Chondrocyte (in vitro differentiated cells): ENCODE measurements at places on chromosomes 2 and 18. TPM values are rescaled to one million over a fixed set of nuclear protein-coding genes. Genes with fewer than 3 reads are reported as not detected.

Gene FAM110C
- total RNA-seq, result 0.22 to 1.7 TPM (median 1.3 TPM) in 3 replicates

Gene TBC1D8
- total RNA-seq, result 6.2 to 8.2 TPM (median 7.3 TPM) in 3 replicates

Gene POTEF
- 8.4 TPM in 2 of 3 replicates, not detected in the other for total RNA-seq

Gene RIT2
- total RNA-seq, result not detected in 3 replicates

Gene TEKT4
- total RNA-seq, result not detected in 3 replicates

Gene CAVIN2
- total RNA-seq, result 1.8 to 5.7 TPM (median 2.2 TPM) in 3 replicates

Gene LBX2
- total RNA-seq, result 0.90 to 2.3 TPM (median 1.3 TPM) in 3 replicates

Gene ASB18
- not detected in 3 replicates for total RNA-seq

Gene MOGAT1
- total RNA-seq, result not detected in 3 replicates

DNA sequence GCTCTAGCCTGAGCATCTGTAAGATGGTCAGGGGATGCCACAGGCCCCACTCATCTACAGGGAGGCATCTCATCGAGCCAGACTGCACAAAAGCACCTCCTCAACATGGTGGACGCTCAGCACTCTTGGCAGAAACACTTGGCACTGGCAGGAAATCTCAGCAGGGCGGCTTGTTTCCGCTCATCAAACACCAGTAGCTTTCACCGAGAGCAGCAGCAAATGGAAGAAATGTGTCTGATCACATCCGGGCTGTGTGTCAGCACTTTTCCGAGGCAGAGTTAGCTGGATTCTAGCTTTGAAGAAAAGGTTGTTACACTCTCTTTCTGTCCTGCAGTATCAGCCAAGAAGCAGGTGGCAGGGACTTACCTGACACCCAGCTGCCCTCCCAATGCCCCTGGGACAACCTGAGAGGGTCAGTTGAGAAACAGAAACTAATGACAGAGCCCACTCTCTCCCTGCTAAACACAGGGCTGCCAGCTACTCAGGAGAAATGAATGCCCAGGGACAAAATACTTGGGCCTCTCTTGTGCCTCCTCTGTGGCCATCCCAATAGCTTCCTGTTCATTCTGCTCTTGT lies 68.9 kb upstream of the FZD7 start:
- peak overlapping the region; percentile 82 for H3K27ac ChIP-seq
- no peak overlapping the region for H3K4me3 ChIP-seq
- no peaks in the 10 kb centered on the region for H3K36me3 ChIP-seq
- peaks cover 32% of the 10 kb centered on the region for H3K4me1 ChIP-seq
- no peak for DNase-seq
- H3K27me3 ChIP-seq, result no peaks in the 10 kb centered on the region

DNA sequence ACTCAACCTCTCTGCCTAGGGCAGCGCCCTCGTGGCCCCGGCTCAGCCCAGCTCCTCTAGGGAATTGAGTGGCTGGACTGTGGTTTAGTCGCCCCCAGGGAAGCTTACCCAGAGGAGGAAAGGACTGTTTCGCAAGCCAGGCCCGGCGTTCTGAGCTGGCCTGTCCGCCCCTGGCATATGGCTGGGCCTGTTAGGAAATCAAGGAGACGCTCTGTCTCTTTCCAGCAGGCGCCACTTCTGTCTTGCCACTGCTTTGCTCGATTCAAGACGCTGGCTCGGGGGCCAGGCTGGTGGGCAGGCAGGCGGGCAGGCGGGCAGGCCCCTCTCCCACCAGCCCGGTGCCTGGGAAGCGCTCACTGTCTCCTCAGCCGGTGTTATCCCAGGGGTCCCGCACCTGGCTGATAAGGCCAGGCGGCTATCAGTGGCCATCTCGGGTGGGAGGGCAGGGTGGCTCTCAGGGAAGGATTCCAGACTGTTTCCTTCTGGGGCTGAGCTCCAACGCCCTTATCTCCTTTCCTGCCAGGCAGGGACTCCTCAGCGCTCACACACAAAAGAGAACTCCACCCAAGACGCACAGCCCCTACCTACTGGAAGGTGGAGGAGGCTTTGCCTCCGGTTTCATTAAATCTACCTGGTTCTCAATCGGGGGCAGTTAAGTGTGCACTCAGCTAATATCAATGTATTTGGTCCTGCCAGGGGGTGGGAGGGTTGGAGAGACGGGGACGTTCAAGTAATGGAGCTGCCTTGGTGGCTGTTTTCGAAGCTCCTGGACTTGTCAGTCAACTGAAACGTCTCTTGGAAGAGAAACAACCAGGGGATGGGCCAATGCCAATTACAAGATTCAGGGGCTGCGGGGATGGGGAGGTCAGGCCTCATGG lies 109.1 kb downstream of the SMAD7 start:
- H3K4me3 ChIP-seq, result no peak overlapping the region
- DNase-seq, result peak; percentile 77
- peaks cover 11% of the 10 kb centered on the region for H3K36me3 ChIP-seq
- H3K4me1 ChIP-seq, result peaks cover 85% of the 10 kb centered on the region
- H3K27ac ChIP-seq, result peak overlapping the region; percentile 85
- no peaks in the 10 kb centered on the region for H3K27me3 ChIP-seq

DNA sequence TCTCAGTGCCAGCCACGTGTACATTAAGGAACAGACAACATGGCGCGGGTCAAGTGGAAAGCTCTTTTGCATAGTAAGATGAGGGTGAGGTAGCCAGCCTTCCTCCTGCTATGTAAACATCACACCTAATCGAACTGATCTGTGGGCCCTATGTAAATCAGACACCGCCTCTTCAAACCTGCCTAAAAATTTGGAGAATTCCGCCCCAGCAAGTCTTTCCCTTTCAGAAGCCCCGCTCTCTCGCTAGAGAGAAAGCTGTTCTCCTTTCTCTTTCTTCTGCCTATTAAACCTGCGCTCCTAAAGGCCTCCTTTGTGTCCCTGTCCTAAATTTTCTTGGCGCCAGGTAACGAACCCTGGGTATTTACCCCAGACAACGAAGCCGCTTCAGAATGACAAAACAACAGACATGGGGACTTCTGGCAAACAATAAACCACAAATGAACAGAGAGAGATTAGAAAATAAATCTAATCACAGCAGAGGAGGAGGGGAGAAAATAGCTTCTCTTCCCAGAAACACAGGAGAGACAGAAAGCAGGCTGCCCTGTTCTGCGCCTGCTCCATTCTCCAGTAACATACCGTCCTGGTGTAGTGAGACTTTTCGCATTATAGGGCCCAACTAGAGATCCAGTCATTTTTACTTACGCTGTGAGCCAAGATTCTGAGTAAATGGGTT lies 31.9 kb upstream of the CYP1B1 start:
- peaks cover 42% of the 10 kb centered on the region for H3K4me1 ChIP-seq
- H3K36me3 ChIP-seq, result peaks cover 2% of the 10 kb centered on the region
- H3K27ac ChIP-seq, result peak overlapping the region; percentile 51
- no peak overlapping the region for H3K4me3 ChIP-seq
- DNase-seq, result no peak
- H3K27me3 ChIP-seq, result no peaks in the 10 kb centered on the region

DNA sequence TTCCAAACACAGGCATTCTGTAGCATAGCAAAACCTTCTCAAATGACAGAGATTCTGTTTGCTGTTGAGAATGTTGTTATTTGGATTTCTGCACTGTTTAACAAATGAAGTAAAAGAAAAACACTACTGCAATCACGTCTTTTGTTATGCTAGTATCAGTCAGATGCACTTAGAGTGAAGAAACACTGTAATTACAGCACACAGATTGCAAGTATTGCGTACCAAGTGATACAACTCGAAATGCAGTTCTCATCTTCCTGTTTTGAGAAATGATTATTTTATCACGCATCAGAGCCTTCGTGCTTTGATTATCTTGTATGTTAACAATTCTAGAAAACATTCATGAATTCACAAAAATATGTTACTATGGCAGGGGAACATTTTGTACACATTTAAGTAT lies 41.8 kb upstream of the KLF11 start:
- no peak overlapping the region for H3K4me3 ChIP-seq
- H3K36me3 ChIP-seq, result no peaks in the 10 kb centered on the region
- no peaks in the 10 kb centered on the region for H3K27me3 ChIP-seq
- H3K27ac ChIP-seq, result no peak overlapping the region

GRCh38 chr2:150513647-150514046 lies 26.2 kb upstream of the RND3 start:
- H3K27ac ChIP-seq, result peak overlapping the region; percentile 63
- H3K4me3 ChIP-seq, result no peak overlapping the region
- no peak for DNase-seq
- H3K4me1 ChIP-seq, result peaks cover 28% of the 10 kb centered on the region
- H3K27me3 ChIP-seq, result no peaks in the 10 kb centered on the region

DNA sequence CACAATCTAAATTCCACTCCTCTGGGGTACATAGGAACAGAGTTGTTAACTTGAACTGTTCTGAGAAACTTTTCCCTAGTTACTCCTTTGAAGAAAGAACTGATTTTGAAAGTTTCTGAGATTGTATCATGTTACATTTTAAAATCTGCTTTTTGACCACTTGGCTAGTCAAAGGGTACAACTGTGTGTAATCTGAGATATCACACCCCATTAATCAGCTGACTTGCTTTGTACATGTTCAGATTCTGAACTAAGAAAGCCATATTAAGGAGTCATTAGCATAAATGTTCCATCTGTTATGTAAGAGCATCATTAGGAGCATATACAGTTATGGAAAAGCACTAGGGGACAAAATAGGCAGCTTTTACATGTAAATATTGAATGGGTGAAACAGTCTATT lies 3.8 kb upstream of the WDR35 start:
- peaks cover 2% of the 10 kb centered on the region for H3K36me3 ChIP-seq
- H3K4me1 ChIP-seq, result peaks cover 17% of the 10 kb centered on the region
- no peak overlapping the region for H3K4me3 ChIP-seq
- no peak overlapping the region for H3K27ac ChIP-seq
- DNase-seq, result no peak

DNA sequence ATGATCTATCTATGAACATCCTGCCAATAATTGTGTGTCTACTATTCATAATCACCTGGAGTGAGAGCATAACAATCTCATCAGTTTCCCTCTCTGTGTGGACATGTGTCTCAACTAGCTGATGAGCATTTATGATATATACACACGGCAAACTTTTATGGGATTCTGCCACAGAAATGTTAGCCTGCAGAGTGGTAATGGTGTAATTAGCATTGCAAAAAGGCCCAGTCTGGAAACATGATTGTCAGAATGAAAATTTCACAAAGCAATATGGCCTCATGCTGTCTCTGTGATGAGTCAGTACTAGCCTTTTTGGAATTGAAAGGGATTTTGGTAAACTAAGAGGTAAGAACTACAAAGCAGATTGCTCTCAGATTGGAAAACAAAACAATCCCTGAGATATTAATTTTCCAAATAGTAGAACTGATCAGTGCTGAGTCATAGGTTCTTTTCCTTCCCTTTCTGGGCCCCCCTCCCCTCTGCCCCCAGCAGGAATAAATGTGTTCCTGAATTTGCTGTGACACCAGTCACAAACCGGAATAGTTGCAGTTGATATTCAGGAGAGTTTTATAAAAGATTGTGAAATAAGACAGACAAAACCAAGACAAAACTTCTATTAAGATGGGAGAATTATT lies 189.2 kb downstream of the OSR1 start:
- no peak overlapping the region for H3K27ac ChIP-seq
- no peaks in the 10 kb centered on the region for H3K36me3 ChIP-seq
- no peaks in the 10 kb centered on the region for H3K27me3 ChIP-seq
- no peak for DNase-seq

DNA sequence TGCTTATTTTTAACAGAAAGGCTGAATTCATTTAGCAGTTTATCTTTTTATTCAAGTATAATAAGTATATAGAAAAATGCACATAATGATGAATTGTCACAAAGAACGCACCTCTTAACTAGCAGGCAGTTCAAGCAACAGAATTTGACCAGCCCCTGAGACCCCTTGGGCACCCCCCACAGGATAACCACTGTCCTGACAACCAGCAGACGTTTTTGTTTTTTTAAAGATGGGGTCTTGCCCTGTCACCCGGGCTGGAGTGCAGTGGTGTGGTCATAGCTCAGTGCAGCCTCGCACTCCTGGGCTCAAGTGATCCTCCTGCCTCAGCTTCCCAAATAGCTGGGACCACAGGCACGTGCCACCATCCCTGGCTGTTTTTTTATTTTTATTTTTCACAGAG lies 14.0 kb downstream of the PRELID3A start:
- no peak overlapping the region for H3K27ac ChIP-seq
- no peaks in the 10 kb centered on the region for H3K27me3 ChIP-seq
- peaks cover 3% of the 10 kb centered on the region for H3K36me3 ChIP-seq

GRCh38 chr2:120419073-120419472 lies 73.1 kb downstream of the INHBB start:
- peaks cover 2% of the 10 kb centered on the region for H3K36me3 ChIP-seq
- no peaks in the 10 kb centered on the region for H3K4me1 ChIP-seq
- H3K27me3 ChIP-seq, result peaks cover 44% of the 10 kb centered on the region
- no peak overlapping the region for H3K4me3 ChIP-seq

- no peak overlapping the region for H3K27ac ChIP-seq
- no peaks in the 10 kb centered on the region for H3K36me3 ChIP-seq
- H3K4me3 ChIP-seq, result no peak overlapping the region
- no peak for DNase-seq
- no peaks in the 10 kb centered on the region for H3K27me3 ChIP-seq
These were observed 61.3 kb downstream of the NCKAP5 start for GRCh38 chr2:133506996-133507395.

- H3K27ac ChIP-seq, result no peak overlapping the region
- H3K4me1 ChIP-seq, result peaks cover 6% of the 10 kb centered on the region
- DNase-seq, result no peak
- H3K4me3 ChIP-seq, result no peak overlapping the region
- peaks cover 2% of the 10 kb centered on the region for H3K36me3 ChIP-seq
These were observed 360.3 kb downstream of the CLIP4 start for GRCh38 chr2:29475499-29475898.

DNA sequence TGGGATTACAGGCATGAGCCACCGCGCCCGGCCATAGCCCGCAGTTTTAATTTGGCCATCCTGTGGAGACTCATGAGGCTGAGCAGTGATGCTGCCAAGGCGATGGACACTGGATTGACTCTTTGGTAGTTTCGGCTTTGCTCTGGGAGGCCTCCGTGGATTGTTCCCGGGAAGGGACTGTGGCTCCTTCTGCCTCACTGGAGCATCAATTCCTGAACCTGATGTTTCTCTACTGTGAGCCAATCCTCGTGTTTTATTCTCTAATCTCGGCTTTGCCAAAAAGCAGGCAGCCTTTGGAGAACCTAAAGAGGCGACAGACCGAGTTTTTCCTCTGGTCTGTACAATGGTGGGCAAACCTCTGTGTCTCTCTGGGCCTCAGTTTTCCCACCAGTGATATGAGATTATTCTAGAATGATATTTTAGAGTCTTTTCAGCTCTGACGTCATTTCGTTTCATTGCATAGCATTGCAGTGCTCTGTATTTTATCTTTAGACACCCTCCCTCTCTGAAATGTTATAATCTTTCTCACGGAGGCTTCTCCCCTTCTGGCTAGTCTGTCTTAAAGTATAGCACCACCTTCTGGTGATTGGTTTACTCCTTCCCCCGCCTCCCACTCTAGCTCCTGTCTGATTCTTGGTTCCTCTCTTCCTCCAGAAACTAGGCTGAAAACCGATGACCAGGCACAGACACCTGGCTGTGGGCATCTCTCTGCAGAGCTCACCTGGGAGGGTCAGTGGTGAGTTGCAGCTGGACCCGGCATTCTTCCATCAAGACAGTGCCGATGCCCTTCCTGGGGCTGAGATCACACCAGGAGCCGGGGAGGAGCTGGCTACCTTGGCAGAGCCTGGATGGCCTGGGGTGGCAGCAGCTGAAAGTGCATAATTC lies 341.3 kb downstream of the MYCN start:
- no peak overlapping the region for H3K4me3 ChIP-seq
- no peaks in the 10 kb centered on the region for H3K36me3 ChIP-seq
- no peak for DNase-seq
- no peak overlapping the region for H3K27ac ChIP-seq
- H3K4me1 ChIP-seq, result no peaks in the 10 kb centered on the region
